Panc1 (cell line): ENCODE measurements at places on chromosomes 5 and 9. TPM values are rescaled to one million over a fixed set of nuclear protein-coding genes. Genes with fewer than 3 reads are reported as not detected.

DNA sequence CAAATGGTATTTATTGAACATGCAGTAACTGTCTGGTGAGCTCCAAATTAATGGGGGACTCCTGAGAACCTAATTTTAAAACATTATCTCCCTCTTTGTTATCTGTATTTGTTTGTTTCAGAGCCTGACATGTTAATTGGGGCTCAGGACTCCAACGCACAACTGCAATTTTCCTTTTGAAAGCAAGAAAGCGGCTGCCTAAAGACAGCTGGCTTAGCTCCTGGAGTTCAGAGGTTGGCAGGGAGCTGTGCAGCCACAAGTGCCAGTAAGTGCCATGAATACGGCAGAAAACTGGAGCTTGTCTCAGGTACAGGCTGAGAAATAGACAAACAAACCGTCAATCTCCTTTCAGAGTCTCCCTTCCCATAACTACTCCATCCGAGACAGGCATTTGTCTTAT is 80.9 kb downstream of the PPP2R2B start:
- H3K27me3 ChIP-seq, result 0 out of 2 replicates have a peak, but pooled peaks cover 3% of the 10 kb centered on the region
- H3K4me1 ChIP-seq, result peaks cover 3% of the 10 kb centered on the region; the same call in 1 of the 2 replicates
- H3K4me3 ChIP-seq, result no peak overlapping the region
- 0 out of 2 replicates have a peak overlapping the region, but pooled peaks have one; percentile 13 for H3K27ac ChIP-seq
- no peaks in the 10 kb centered on the region for H3K36me3 ChIP-seq
- DNase-seq, result no peak

CFAP90 gene
- total RNA-seq, result 0.69 TPM

MCCC2 gene
- 74.1 TPM for total RNA-seq

- no peaks in the 10 kb centered on the region for H3K4me1 ChIP-seq
- no peak for DNase-seq
- no peaks in the 10 kb centered on the region for H3K27me3 ChIP-seq
Measured at GRCh38 chr9:22203371-22204138, 194.4 kb upstream of the CDKN2B start.

DNA sequence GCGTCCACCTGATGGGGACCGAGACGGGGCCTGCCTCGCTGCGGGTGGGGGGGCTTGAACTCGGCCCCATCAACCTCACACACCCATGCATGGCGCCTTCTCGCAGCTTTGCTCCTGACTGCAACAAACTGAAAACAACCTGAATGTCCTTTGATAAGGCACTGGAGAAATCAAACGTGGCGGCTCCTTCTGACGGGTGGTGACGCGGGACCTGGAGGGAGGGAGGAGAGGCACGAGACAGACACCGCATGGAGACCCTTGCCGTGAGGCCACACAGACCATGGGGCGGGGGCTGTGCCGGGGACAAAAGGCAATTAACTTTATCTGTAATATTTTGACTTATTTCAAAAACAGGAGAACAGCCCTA is 48.6 kb downstream of the NACC2 start:
- H3K4me1 ChIP-seq, result peaks cover 28% of the 10 kb centered on the region
- H3K27ac ChIP-seq, result no peak overlapping the region
- no peaks in the 10 kb centered on the region for H3K36me3 ChIP-seq
- no peaks in the 10 kb centered on the region for H3K27me3 ChIP-seq
- no peak for DNase-seq
- no peak overlapping the region for H3K4me3 ChIP-seq

TRAF1 gene
- 4.7 TPM for total RNA-seq

BNIP1 gene
- total RNA-seq, result 12.3 TPM

PCDHA13 gene
- 1.0 TPM for total RNA-seq

DNA sequence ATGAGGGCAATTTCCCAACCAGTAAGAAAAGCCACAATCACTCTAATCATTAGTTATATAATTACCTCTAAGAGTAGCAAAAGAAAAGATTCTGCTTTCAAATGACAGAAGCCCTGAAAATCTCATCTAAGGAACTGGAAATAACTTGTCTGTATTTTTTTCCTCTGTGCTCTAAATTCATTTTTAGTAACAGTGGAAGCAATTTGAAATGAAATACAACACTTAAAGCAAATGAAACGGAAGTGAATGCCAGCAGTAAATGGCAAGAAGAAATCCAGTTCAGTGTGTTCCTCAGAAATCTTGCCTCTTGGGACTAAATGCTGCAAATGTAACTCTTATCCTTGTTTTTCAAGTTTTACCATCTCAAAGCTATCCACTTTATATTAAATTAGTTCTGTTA is 294.9 kb downstream of the TAF11L14 start:
- H3K36me3 ChIP-seq, result no peaks in the 10 kb centered on the region
- H3K4me3 ChIP-seq, result no peak overlapping the region
- no peaks in the 10 kb centered on the region for H3K27me3 ChIP-seq
- no peak for DNase-seq
- H3K27ac ChIP-seq, result no peak overlapping the region

DNA sequence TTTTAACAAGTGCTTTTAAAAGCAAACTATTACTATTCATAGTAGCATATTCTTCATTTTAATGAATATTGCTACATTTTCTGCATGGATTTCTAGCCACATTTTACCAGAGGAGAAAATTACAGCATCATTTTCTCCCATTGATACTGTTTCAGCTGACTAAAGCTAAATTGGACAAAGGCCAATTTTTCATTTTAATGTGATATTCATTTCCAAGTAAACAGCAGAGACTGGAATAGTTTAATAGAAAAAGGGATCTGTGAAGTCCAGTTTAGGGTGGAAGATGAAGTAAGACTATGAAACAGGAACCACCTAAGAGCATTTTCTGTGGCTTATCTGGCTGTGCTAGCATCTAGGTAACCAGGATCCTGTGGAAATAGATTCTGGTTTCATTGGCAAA is 128.1 kb downstream of the GIN1 start:
- no peaks in the 10 kb centered on the region for H3K36me3 ChIP-seq
- no peak overlapping the region for H3K27ac ChIP-seq
- no peak overlapping the region for H3K4me3 ChIP-seq
- DNase-seq, result no peak
- H3K4me1 ChIP-seq, result no peaks in the 10 kb centered on the region

DNA sequence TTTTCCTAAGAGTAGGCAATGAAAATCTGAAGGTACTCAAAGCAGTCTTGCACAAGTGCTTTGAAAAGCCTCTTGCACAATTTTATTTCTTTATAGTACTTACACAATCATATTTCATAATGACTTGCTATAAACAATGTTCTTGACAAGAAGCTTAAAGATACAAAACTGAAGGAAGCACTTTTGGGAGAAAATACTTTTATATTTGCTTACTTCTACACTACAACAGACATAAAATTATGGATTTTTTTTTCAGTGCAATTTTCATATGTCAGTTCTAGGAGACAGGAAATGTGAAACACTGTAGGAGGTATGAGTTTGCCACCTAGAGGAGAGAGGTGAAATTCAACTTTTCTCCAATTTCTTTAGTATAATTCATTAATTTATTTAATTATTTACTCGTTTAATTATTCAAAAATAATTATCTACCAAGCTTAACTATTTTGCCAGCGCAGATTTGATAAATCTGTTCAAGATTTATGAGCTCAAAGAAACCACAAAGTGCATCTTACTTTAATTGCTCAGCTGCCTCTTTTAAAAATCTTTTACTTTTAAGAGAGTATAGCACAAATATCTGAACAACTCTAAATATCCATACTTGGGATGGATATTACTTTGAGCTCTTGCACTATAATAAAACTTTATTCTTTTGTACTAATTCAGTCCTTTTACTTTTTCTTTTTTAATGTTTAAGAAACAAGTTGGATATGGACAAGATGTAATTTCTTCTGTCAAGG is 29.0 kb upstream of the CDKN2B start:
- H3K4me3 ChIP-seq, result no peak overlapping the region
- no peak overlapping the region for H3K27ac ChIP-seq
- no peak for DNase-seq

DNA sequence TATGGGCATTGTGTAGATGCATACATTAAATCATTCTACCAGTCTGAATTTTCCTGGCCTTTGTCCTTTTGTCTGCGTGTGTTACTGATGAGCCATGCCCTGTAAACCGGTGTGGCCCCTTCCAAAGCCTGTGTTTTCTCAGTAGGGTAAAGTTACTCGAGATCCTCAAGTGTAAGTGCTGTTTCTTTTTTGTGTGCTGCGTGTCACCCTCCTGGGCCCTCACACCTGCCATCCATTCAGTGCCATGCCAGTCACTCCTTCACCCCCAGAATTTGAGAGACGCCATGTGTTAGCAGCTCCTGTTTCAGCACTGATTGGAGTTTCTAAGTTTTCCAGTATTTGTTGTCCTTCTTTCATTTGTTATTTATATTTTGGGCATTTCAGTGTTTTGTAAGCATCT is 288.2 kb downstream of the FANCC start:
- no peaks in the 10 kb centered on the region for H3K27me3 ChIP-seq
- H3K36me3 ChIP-seq, result peaks cover 5% of the 10 kb centered on the region; the same call in 1 of the 2 replicates
- peaks cover 88% of the 10 kb centered on the region for H3K4me1 ChIP-seq
- no peak overlapping the region for H3K4me3 ChIP-seq
- H3K27ac ChIP-seq, result peak overlapping the region; percentile 63; the same call in 1 of the 2 replicates
